ENCODE measurements at places on chromosomes 16 and 17.

GRCh38 chr17:10754109-10754508 is 24.3 kb upstream of the TMEM220 start:
- no peak for DNase-seq

DNA sequence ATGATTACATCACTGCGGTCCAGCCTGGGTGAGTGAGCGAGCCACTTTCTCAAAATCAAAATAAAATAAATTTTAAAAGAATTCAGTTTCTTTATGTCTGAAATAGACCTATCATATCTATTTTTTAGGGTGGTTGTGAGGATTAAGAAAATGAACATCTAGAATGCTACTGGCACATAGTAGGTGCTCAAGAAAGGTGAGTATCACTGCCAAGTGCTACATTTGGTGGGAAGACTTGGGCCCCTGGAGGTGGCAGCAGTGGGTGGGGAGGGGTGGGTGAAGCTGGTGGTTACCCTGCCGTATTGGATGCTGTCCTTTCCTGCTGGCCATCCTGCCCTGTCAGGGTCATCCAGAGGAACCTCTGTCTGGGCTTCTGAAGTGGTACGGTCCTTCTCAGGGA is 50.3 kb downstream of the ABCC6 start:
- no peak for DNase-seq

GRCh38 chr16:14462811-14463210 is 167.2 kb downstream of the PARN start:
- DNase-seq, result no peak

DNA sequence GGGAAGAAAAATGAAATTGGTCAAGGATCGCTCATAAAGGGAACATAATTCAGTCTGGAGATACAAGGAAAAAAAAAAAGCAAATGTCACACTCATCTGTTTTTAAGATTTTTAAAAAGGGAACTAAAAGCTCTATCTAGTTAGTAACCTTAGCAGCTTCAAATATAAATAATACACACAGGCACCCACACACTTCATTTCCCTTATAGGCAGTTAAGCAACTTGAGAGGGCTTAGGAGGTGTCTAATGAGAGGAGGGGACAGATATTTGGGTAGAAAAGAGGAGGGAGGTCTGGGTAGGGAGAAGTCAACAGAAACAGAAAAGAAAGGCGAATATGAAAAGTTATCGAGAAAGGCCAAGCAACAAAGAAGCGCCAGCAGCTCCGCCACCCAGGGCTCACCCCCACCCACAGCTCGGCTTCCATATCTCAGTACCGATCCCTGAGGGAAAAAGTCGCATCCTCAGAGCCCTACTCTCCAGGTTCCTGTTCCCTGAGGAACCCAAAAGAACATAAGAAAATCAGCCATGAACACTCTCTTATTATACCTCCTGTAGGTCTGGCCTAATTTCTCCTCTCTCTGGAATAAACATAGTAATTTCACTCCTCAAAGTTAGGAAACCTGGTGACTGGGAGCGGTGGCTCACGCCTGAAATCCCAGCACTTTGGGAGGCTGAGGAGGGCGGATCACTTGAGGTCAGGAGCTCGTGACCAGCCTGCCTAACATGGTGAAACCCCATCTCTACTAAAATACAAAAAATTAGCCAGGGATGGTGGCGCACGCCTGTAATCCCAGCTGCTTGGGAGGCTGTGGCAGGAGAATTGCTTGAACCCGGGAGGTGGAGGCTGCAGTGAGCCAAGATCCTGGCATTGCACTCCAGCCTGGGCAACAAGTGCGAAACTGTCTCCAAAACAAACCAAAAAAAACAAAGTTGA is 69.6 kb upstream of the RCVRN start:
- DNase-seq, result no peak

GRCh38 chr16:86998196-86999001 is 318.8 kb downstream of the C16orf95 start:
- no peak for DNase-seq

GRCh38 chr17:77810536-77810935 is 148.0 kb upstream of the TNRC6C start:
- no peak for DNase-seq

- no peak for DNase-seq
Measured at GRCh38 chr17:47704736-47705135, 10.8 kb downstream of the TBKBP1 start.

DNA sequence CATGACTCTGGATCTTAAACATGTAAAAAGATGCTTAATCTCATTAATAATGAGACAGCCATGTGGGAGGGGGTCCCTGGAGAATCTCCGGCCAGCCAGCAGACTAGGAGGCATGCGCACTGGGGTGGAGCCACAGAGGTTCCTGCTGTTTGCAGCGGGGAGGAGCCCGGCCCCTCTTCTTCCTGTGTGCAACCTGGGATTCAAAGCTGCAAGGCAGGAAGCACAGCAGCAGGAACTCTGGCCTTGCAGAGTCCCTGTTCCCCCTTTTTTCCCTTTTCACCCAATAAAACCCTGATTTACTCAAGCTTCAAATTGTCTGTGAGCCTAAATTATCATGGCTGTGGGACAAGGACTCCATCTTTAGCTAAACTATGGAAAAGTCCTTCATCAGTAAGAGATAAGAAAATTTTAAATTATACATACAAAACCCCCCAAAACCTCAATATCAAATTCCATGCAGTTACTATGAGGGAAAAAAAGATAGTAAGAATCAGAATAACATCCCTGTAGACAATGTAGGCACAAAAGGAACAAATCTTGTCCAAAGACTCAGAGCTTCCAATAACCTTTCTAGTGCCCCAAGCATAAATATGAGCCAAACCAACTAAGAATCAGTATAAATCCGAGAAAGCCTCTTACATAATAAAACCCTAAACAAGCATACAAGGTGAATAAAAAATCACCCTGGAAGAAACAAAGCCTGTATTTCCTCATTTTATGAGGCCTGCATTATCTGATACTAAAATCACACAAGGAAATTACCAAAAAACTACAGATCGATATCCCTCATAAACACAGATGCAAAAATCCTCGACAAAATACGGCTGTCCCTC is 12.1 kb downstream of the CFDP1 start:
- DNase-seq, result no peak

DNA sequence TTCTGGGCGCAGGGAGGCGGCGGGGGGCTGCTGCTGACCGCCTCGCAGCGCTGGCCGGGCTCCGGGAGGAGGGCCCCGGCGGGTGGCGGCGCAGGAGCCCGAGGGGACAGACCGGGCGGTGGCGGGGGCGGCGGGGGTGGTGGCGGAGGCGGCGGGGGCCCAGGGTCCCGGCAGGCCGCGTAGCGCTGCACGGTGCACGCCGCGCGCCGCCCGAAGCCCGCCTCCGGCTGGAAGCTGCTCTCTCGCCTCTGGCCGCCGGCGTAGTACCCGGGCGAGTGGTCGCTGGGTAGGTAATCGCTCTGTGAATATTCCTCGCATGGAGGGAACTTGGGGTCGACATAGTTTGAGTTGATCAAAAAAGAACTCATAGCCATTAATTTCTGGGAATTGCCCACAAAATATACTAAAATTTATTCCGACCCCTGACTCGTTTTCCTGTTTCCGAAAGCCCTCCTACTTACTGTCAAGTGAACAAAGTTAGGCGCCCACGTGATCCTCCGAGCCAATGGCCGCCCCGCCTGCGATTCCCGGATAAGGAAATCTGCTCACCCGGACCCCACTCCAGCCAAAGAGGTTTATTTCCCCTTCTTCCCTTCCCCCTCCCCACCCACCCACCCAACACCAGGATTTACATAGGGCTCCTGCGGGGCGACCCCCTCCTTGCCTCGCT is at the start of gene HOXB4:
HOXB4 (minus strand) TSS at position 405 of the 670 bp plus-strand sequence; CDS start at position 374, 31 bp downstream.
- DNase-seq, result no peak

DNA sequence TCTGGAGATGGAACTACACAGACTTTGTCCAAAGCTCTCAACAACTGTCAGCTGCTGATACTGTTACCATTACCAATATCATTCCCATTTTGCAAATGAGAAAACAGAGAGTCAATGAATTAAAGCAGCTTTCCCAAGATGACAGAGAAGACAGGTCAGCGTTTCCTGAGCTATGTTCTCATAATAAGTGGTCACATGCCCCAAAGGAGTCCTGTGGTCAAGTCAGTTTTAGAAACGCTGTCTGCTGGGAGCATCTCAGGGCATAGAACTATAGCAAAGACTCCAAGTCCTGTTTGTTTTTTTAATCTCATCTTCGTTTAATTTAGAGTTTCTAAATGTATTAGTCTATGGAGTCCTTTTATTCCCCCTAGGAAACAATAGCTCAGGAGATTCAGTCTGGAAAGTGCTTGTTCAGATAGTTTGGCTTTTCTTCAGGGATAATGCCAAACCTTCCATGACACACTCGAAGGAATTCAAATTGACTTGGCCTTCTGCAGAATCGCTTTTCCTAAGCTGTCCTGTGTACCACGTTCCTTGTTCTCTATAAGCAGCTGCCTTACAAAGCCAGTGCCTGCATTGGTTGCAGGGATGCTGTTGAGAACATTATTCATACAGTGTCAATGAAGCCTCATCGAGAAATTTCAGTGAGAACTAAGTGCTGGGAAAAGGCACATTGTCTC is 12.1 kb downstream of the CCDC42 start:
- DNase-seq, result no peak

DNA sequence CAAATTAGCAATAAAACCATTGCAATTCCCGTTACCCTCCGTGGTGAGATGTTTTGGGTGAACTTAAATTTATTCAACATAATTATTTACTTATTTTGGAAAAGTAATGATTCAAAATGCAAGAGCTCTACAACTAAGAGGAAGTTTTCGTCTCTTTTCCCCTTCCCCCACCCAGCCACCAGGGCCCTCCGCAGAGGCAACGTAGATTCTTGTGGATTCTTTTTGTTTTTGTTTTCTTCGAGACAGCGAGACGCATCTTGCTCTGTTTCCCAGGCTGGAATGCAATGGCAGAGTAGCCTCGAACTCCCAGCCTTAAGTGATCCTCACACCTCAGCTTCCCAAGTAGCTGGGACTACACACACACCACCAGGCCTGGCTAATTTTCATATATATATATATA is 19.2 kb downstream of the CCDC40 start:
- no peak for DNase-seq

DNA sequence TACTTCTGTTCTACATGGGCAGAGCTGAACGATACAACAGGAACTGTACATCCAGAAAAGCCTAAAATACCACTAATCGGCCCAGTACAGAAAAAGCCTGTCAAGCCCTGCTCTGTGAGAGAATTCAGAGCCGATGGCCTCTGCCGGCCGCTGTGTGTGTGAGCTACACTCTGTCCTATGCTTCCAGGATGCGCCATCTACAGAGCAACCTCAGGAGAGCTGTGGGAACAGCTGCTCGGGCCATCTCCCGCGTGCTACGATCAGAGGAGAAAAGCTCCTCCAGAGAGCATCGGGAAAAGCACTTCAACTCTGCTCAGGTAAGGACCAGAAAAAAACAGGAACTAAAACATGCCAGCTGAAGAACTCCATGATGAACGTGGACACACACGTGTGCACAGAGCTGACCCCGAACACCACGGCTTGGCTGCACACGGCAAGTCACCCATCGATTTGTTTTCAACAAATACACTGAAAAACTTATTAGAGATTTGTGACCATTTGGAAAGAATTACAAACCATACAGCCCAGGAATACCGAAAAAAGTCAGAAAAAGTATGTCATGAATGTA is 115.9 kb downstream of the ANKRD11 start:
- DNase-seq, result no peak

GRCh38 chr16:69190598-69190997 is 3.6 kb downstream of the SNTB2 start:
- no peak for DNase-seq

- no peak for DNase-seq
Measured at GRCh38 chr17:50426814-50427787, 1.1 kb downstream of the ACSF2 start.

DNA sequence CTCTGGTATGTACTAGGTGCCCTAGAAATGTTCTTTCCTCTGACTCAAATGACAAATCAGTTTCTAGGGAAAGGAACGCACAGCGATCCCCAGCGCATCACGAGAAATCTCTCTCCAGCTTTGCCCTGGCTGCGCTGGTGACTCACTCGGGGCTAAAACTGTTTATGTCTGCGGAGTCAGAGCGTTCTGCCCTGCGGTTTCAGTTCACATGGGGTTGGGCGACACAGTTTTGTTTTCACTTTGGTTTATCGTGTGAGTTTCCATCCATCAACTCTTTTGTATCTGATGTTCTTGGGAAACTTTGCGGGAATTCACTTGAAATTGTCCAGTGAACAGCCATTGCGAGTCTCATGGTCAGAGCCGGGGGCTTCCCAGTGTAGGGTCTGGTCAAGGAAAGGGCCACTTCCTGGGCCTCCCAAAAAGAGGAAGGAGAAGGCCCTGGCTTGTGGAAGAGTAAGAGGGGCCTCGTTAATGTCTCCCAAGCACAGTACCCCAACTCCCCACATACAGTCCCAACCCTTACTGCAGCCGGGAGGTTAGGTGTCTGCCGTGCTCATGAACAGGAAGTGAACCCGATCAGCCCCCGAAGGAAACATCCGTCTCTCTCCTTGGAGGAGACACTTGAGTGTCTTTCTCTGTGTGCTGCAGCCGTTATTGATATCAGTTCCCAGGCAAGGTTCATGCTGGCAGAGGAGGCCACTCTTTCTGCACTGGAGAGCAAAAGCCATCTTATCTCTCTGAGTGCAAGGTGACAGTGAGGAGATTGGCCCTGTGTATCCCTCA is 643.2 kb downstream of the WWOX start:
- no peak for DNase-seq

GRCh38 chr17:75850928-75851692 is 4.0 kb downstream of the WBP2 start:
- no peak for DNase-seq

GRCh38 chr17:42133461-42134041 is 10.9 kb downstream of the HSPB9 start:
- no peak for DNase-seq

DNA sequence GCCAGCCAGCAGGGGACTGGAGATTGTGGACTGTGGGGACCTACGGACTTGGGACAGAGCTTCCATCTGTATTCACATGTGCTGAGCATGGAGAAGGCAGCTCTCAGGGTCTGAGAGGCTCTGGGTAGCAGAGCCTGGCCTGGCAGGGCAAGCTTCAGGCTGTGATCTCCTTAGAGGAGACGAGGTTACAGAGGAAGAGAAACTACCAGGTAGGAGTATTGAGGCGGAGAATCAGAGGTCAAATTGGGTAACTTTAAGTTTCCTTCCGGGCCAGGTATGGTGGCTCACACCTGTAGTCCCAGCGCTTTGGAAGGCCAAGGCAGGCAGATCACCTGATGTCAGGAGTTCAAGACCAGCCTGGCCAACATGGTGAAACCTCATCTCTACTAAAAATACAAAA is 8.8 kb downstream of the CTNS start:
- DNase-seq, result no peak

GRCh38 chr16:88835383-88835782 is 21.4 kb downstream of the GALNS start:
- no peak for DNase-seq

GRCh38 chr17:65896889-65897288 is 295.0 kb downstream of the CEP112 start:
- DNase-seq, result no peak
